Adrenal gland (tissue), 19 donors: ENCODE measurements at places on chromosomes 12 and 14. TPM values are rescaled to one million over a fixed set of nuclear protein-coding genes. Genes with fewer than 3 reads are reported as not detected.

ANKRD33 gene
- total RNA-seq = not detected

- DNase-seq = no peak
These were observed 39.9 kb upstream of the MDGA2 start for GRCh38 chr14:47715330-47715729.

GRCh38 chr12:128109636-128110035 is 157.3 kb upstream of the TMEM132C start:
- peak; percentile 9 for DNase-seq

GRCh38 chr12:130537655-130538054 is 178.4 kb downstream of the RIMBP2 start:
- DNase-seq = no peak

GRCh38 chr12:105167346-105167745 is 59.8 kb downstream of the WASHC4 start:
- DNase-seq = no peak
